ENCODE measurements at places on chromosomes 11 and 22. TPM values are rescaled to one million over a fixed set of nuclear protein-coding genes. Genes with fewer than 3 reads are reported as not detected.

PRODH gene
- not detected for total RNA-seq

EMID1 gene
- total RNA-seq, result 5.7 TPM

PLA2G3 gene
- 0.64 TPM for total RNA-seq

HTR3B gene
- not detected for total RNA-seq

MUC6 gene
- total RNA-seq, result not detected

OR5T2 gene
- not detected for total RNA-seq

B3GAT1 gene
- 0.53 TPM for total RNA-seq

MMP11 gene
- total RNA-seq, result 0.58 TPM

- DNase-seq, result peak; percentile 85
These were observed 9.4 kb upstream of the SF1 start for GRCh38 chr11:64787526-64788320.

DNA sequence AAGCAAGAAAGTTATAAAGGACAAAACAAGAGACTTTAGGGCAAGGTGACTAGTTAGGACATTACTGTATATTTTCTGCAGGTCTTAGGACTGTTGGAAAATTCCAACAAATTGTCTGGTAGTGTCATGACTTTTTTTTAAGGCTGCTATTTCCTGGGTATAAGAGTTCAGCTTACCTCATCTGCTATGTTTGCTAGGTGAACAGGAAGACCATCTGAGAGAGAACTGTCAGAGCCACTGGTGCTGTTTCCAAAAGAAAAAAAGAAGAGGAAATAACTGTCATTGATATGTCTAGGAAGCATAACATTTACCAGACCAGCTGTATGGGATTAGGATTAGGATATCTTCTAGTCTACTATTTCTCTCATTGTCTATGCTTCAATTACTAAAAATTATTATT is 26.3 kb upstream of the MTCH2 start:
- DNase-seq, result no peak

- DNase-seq, result no peak
These were observed 19.1 kb downstream of the OR51E1 start for GRCh38 chr11:4662876-4663275.

DNA sequence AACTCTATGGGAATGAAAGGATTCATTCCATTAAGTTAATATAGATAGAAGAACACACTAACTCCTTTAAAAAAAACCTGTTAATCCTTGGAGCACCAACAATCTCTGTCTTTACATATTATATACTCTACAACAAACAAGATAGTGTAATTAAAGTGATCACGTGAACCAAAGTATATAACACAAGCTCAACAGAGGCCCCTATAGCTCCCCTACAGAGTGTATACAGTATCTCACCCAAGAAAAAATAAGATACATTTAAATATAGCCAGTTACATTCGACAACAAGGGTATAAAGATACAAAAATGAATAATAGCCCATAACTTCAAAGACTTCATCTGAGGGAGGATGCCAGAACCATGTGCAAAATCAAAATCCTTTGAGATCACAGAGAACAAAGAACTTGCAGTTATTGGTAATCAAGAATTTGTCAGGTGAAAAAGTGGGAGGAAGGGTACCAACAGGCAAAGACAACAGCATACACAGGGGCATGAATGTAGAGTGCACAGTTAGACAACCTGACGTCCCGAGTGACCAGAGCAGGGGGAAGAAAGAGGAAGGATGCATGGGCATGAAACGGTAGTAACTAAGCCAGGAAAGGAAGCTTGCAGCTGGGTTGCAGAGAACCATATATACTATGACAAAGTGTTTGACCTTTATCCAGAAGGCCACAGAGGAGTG is 4.7 kb downstream of the FCHSD2 start:
- DNase-seq, result no peak

- no peak for DNase-seq
These were observed 110.4 kb downstream of the USP35 start for GRCh38 chr11:78299000-78299710.

DNA sequence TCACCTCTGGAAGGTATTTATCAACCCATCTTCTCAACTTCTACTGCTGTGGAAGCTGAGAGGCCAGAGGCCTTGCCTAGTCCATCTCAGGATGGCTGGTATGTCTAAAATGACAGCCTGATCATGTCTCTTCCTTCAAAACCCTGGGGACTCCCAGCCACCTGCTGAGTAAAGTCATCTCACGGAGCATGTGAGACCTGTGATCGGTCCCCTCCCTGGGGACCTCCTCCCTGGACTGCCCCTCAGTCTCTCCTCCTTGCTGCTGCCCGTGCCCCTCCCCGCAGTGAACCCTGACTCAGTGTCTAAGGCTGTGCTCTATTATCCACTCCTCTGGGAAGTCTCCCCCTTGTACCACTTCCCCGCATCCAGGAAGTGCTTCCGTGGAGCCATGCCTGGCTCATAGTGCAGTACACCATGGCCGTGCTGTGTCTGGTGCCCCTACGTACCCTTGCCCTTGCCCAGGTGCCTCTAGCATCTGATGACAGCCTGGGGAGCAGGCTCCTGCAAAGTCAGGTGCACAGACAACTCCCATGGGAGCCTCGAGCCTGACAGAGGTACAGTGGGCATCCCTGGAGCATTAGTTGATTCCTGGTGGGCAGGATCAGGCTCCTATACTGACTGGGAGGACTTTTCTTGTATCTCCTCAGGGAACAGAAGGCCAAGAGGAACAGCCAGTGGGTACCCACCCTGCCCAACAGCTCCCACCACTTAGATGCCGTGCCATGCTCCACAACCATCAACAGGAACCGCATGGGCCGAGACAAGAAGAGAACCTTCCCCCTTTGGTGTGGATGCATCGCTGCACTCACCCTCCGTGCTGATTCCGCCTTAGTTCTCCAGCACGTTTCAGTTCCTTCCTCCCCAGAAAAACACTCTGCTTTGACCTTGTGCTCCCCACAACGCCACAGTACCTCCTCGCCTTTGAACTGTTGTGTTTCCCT is 13.8 kb downstream of the SMARCB1 start:
- DNase-seq, result no peak

GRCh38 chr11:73981051-73981805 is 1.4 kb downstream of the UCP2 start:
- DNase-seq, result no peak

DNA sequence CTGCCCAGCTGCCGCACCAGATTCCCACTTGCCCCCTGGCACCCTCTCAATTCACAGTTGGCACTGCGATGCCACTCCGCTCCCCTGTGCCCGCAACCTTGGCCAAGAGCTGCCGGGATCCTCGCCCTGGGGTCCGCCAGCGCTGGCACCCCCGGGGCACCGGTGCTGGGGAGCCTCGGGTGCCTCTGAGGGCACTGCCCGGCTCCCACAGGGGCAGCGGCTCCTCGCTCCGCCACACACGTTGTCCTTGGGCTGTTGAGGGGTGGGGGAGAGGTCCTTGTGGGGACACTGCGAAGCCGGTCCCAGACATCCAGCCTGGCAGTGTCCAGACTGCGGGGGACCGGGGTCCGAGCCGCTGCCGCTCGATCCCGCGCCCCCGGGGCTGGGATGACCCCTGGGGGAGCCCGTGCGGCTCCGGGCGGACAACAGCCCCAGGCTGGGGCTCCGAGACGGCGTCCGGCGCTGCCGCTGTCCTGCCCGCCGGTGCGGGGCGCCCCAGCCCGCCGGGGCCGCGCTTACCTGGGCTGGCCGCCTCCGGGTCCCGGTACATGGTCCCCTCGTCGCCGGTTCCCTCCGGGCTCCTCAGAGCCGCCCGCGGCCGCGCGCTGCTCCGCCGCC is 496 bp downstream of the SYT7 start:
- DNase-seq, result no peak

DNA sequence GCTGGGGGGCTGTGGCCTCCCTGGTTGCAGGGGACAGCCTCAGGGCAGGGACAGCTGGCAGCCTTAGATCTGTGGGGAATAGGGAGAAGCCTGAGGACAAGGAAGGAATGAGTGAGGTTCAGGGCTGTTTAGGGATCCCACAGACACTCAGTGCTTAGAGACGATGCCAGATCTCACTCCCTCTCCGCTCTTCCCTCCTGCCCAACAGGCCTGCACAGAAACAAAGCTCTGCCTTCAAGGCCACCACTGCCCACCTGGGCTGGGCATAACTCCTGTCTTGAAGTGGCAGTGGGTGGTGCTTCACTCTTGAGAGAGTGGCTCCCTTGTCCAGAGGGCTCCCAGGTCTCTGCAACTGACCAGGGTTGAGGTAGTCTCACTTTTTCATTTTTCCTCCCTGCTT is 13.1 kb upstream of the CENATAC start:
- no peak for DNase-seq

Measured in K562 (cell line).